ENCODE measurements at places on chromosomes 4 and X. TPM values are rescaled to one million over a fixed set of nuclear protein-coding genes. Genes with fewer than 3 reads are reported as not detected.

GRCh38 chrX:139691843-139692505, 16.0 kb downstream of the MCF2 start:
- DNase-seq = no peak

GRCh38 chrX:96372313-96373046, 312.2 kb upstream of the DIAPH2 start:
- no peak for DNase-seq

- peak; percentile 2 for DNase-seq
These were observed 99.3 kb upstream of the ARMCX2 start for GRCh38 chrX:101759000-101759399.

The MAP9 gene
- total RNA-seq = 18.7 TPM

- no peak for DNase-seq
These were observed 264.3 kb downstream of the NPFFR2 start for GRCh38 chr4:72295966-72296557.

DNA sequence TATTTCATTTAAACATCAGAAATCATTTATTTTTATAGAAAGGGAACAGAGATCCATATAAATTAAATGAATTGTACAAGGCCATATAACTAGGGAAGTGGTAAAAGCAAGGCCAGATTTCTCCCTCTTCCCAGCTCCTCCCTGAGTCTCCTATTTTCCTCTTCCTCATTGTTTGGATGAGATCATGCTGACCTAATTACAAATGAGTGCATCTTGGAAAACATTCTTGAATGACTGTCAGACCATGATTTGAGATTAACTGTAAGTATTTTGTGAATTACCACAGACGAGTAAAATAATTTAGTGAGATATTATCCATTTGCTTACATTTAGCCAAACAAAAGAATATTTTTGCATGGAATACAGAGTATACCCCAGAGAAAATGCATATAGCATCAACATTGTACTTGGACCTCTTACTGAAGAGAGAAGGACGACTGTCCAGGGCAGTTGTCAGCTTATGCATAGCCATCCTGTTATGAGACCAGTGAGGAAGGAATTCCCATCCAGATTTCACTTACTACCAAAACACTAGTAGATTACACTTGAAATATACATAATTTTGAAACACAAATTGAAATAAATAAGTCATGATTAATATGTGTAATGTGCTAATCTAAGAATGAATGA, 47.3 kb downstream of the SLAIN2 start:
- DNase-seq = no peak

GRCh38 chr4:140121646-140122045, 32.3 kb downstream of the MAML3 start:
- DNase-seq = no peak

- DNase-seq = no peak
These were observed 142.5 kb downstream of the CXXC4 start for GRCh38 chr4:104352211-104352610.

The PF4V1 gene
- not detected for total RNA-seq

DNA sequence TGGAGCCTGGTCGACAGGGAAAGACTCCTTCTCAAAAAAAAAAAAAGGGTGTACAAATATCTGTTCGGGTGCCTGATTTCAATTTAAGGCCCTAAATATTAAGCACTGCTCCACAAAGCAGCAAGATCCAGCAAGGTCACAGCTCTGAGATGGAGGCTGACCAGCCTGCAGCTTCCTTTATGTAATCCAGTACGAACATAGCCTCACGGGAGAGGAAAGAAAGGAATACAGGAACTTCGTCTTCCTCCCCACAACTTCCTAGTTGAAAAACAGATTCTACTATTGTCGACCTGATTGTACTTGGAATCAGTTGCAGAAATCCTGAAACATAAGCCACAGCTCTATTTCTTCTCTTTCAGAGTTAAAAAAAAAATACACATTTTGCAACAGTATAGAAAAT, 53.5 kb upstream of the TBC1D9 start:
- no peak for DNase-seq

- no peak for DNase-seq
These were observed 50.9 kb downstream of the USP26 start for GRCh38 chrX:133045986-133046385.

The TMPRSS11B gene
- total RNA-seq = not detected

GRCh38 chrX:84218726-84219125, 30.7 kb upstream of the RPS6KA6 start:
- DNase-seq = no peak

- no peak for DNase-seq
These were observed 56.8 kb upstream of the MSANTD1 start for GRCh38 chr4:3192188-3192587.

DNA sequence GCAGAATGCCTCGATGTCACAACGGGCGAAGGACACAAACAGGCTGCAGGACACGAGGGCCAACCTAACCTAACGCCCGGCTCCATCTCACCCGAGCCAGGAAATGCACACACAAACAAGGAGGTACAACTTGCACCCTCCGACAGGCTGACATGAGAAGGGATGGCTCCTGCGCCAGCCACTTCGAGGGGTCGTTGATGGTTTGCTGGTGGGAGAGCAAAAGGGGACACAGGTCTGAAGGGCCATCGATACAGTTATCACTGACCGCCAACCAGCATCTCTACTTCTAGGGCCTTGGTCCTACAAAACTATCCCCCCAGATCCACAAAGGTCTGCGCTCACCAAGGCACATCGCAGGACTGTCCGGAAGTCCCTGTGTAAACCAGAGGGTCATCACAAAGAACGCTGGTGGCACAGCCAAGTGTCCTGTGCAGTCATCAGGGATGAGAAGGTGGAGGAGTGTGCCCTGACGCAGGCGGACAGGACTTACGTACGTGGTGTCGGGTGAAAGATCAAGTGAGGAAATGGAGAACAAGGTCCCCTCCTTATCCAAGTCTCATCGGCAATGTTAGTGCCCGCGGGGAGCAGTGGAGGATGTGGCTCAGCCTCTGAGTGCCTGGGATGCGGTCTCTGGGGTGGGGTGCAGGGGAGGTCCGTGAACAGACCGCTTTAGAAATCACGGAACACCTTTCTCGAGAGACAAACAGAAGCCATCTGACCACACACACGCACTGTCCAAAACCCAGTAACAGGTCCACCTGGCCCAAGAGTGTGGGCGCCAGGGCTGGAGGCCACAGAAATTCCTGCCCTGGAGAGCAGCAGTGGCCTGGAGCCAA, 7.0 kb downstream of the MXD4 start:
- no peak for DNase-seq

The CAPN6 gene
- total RNA-seq = 52.4 TPM

DNA sequence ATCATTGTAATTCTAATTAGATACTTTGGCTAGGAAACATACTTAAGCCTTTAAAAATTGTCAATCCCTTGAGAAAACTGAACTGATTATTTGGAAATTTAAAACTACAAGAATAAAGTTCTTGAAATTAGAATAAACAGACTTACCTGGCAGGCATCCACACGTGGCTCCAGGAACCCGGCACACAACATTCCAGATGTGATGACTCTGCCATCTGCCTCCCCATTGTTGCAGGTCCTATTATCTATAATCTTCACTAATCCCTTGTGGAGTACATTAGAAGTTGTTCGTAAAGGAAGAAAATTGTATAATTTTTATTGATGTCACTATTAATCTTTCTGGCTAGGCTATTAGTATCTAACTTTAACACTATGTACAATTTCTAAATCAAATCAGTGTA, 16.2 kb upstream of the GNRHR start:
- no peak for DNase-seq

The PDE6B gene
- total RNA-seq = 6.2 TPM

The SOWAHB gene
- 3.9 TPM for total RNA-seq

DNA sequence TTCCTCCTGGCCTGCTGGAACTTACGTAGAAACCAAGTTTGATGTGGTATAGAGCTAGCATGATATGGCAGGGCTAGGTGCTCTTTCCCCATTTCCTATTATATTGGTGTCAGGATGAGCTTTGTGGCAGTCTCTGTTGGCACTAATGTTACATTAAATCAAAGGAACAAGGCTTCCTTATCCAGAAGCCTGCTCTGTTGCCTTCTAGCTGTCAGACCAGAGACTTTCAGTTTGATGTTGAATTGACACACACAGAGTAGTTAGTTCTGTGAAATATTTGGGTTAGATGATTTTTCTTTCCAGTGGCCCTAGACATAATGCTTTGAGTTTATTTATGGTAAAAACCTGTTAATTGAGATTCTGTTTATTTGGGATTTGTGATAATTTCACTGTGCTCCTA, 10.0 kb downstream of the CNKSR2 start:
- DNase-seq = no peak

The ADH1B gene
- 97.0 TPM for total RNA-seq

GRCh38 chrX:153951683-153952372, 7.4 kb upstream of the RENBP start:
- no peak for DNase-seq

The NUDT11 gene
- total RNA-seq = 11.4 TPM

The VEGFC gene
- 15.4 TPM for total RNA-seq

DNA sequence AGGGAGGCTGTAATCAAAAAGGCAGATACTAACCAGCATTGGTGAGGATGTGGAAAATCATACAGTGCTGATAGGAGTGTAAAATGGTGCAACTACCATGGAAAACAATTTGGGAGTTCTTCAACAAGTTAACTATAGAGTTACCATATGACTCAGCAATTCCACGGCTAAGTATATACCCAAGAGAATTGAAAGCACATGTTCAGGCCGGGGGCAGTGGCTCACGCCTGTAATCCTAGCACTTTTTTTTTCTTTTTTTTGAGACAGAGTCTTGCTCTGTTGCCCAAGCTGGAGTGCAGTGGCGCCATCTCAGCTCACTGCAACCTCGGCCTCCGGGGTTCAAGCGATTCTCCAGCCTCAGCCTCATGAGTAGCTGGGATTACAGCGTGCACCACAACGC, 15.0 kb upstream of the CD99L2 start:
- DNase-seq = no peak

The ZNF595 gene
- total RNA-seq = 41.9 TPM

The F11 gene
- not detected for total RNA-seq

The SMIM10L2A gene
- 0.85 TPM for total RNA-seq

The PSMD10 gene
- 69.0 TPM for total RNA-seq

GRCh38 chr4:152351080-152351479, 184.8 kb downstream of the FBXW7 start:
- no peak for DNase-seq

The SPANXB1 gene
- total RNA-seq = not detected

DNA sequence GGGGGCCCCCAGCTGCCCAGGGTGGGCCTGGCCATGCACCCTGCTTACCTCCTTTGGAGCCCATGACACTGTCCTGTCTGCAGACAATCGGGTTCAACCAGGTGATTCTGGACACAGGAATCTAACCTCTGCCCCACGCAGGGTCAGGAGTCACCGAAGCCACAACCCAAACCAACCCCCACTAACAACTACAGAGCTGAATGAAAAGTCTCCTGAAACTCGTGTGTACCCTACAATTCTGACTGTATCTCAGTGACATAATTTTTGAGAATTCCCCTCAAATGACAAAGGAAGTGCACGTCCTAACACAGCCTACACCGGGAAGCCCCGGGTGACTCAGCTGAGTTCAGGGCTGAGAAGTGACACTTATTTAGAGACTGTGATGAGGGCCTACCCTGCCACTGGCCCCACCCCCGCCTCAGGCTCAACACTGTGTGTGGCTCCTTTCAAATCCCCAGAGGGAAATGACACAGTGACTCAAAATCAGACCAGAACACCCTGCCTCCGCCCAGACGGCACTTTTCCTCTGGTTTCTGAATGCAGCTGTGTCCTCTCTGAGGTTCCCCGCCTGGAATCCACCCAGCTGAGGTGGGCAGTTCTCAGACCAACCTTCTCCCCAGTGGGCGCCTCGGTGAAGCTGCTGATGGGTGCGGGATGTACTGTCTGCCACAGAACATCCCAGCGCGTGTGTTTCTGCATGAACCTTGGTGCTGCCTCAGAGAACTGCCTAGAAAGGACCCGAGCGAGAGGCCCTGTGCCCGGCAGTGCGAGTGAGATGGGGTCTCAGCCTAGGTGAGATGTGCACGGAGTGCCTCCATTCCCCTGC, 9.9 kb downstream of the TNIP2 start:
- no peak for DNase-seq

DNA sequence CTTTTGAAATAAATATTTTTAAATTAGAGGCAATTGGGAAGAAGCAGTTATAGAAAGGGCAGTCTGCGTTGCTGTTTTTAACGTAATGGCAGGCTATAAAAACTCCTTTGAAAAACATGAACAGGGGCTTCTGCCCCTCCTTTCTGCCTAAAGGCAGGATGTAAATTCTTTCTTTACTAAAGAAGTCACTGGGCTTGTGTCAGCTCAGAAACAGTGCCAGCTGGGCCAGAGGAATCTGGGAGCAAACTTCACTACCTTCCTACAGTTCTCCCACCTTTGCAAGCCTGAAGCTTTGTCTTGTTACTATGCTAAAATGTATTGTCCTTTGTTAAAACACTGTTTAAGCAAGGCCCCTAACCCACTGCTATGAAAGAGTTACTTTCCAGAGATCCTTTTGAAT, 1664.8 kb downstream of the RPA4 start:
- no peak for DNase-seq

- DNase-seq = no peak
These were observed 99.0 kb downstream of the AREG start for GRCh38 chr4:74543983-74544382.

All from urinary bladder (tissue), 4 donors.